ENCODE measurements at places on chromosomes 11 and 22.

GRCh38 chr11:102007567-102008437 is 39.4 kb upstream of the CFAP300 start:
- DNase-seq, result no peak

DNA sequence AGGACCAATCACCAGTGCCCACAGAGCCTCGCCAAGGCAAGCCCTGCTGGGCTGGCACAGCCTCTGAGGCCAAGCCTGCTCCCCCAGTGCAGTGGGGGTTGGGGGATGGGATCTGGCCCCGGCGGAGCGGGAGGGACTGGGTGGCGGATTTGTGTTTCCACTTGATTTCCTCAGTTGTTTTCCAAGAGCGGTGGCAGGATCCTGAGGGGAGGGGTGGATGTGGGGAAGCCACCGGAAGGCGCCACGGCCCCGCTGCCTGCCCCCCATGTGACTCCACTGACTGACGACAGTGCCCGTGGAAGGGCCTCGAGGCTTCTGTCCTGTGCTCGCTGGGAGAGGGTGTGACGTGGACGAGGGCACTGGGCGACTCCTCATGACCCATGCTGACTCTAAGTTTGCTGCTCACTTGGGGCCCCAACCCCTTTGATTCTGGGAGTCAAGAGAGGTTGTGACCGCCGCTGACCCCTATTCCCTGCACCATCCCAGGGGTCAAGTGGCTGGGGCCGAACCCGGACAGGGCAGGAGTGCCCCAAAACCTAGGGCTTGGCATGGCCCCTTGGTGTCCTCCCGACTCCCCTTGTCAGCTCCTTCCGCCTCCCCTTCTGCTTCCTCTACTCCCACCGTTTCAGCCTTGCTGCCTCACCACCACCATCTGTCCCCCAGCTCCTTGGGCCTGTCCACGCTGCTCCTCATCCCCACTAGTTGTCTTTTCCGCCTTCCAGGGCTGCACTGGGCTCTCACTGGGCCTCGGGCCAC is 23.5 kb upstream of the PICK1 start:
- DNase-seq, result no peak

DNA sequence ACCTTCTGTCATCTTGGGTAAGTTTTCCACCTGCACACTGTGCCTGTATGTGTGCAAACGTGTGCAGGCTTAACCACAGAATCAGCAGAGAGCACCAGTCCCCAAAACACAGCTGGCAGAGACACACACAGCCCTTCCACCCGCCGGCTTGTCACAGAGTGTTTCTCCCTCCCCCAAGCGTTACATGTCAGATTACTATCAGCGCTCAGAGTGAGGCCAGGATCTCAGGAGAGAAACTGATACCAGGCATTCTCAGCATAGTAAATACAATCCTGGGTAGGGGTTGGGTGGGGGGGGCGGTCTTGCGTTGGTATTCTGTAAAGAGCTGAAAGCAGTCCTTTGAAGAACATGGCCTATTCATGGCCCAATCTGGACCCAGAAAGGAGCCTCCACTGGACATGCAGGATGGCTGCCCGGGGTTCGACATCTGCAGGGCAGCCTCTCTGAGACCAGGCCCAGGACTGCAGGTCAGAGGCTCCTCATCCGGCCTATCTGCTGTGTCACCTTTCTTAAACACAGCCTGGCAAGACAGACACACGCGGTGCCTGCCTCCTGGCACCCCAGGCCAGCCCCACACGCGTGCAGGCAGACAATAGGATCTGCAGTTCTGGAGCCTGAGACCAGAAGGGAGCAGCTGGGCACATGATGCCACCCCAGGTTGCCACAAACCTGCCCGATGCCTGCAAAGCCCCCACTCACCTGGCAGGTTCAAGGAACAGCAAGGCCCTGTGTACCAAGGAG is 1.7 kb downstream of the OSBPL5 start:
- no peak for DNase-seq

GRCh38 chr22:17853073-17853472 is 78.8 kb upstream of the BID start:
- no peak for DNase-seq

- DNase-seq, result no peak
Observed at GRCh38 chr11:87463486-87464102, 425.9 kb downstream of the TMEM135 start.

GRCh38 chr11:3775736-3776406 is 21.5 kb downstream of the NUP98 start:
- no peak for DNase-seq

DNA sequence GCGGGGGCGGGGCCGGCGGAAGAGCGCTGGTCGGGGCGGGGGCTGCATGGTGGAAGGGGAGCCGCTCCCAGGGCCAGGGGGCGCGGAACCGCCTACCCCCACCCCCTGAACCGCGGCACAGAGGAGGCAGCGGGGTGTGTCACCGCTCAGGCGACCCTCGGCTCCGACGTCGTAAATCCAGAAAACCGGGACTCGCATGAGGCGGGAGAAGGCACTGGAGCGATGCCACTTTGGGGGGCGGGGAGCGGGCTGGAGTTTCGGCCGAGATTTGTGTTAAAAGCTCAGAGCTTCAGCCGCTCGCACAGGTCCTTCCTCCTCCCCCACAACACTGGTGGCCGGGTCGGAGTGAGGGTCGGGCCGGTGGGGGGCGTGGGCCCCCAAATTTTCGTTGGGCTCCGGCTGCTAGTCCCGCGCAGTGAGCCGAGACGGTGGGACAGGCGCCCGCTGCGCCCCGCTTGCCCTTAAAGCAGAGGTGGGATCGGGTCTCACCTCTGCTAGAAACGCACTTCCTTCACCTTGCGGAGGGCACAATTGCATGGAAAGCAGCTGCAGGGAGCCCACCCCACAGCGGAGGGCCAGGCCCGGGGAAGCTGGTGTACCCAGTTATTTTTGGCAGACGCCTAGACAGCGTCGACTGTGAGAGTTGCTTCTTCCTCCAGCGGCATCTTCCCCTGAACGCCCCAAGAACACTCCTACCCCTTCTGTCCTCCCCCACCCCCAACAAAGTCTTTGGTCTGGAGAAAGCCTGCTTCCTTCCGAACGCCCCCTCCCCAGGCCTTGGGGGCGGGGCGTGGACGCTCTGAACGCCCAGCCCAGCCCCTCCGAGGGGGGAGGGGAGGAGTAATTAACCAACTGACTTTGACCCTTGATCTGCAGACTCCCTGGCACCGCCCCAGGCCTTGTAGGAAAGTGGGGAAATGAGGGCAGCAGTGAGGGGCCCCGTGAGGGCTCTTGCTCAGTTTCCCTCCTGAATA is 1.1 kb downstream of the OVOL1 start:
- no peak for DNase-seq

GRCh38 chr11:96307776-96308140 is 35.2 kb downstream of the MAML2 start:
- no peak for DNase-seq

- no peak for DNase-seq
Observed at GRCh38 chr11:116207019-116207418, 565.8 kb downstream of the BUD13 start.

DNA sequence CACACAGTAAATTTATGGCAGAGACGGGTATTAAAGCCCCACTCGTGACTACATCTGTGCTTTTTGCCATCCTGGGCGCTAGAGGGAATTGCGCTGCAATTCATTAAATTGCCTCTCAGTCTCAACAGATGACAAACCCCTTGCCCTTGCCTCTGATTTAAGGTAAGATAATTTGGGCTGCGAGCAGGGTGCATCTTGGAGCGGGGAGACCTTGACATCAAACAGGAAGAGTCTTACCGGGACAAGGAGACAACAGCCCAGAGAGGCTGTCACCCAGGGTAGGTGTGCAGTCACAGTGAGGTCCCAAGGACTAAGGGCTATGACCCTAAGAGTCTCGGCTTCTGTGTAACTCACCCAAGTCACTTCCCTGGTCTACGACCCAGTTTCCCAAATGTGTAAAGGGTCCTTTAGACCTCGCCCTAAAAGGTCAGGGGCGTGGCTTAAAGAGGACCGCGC is 449 bp upstream of the TOM1 start:
- DNase-seq, result no peak

- DNase-seq, result no peak
Observed at GRCh38 chr11:117831661-117832415, 7.3 kb upstream of the FXYD2 start.

- no peak for DNase-seq
Observed at GRCh38 chr11:45482331-45482730, 183.1 kb downstream of the CHST1 start.

GRCh38 chr11:16809886-16810668 is 71.6 kb downstream of the C11orf58 start:
- DNase-seq, result no peak

Data from activated CD4-positive, alpha-beta T cell treated with anti-CD3 and anti-CD28 coated beads, Interleukin-2, amount 10 ng/mL, durations not matched to agents 7 days and 5 days (primary cell).